ENCODE measurements at places on chromosomes 6 and 20.

DNA sequence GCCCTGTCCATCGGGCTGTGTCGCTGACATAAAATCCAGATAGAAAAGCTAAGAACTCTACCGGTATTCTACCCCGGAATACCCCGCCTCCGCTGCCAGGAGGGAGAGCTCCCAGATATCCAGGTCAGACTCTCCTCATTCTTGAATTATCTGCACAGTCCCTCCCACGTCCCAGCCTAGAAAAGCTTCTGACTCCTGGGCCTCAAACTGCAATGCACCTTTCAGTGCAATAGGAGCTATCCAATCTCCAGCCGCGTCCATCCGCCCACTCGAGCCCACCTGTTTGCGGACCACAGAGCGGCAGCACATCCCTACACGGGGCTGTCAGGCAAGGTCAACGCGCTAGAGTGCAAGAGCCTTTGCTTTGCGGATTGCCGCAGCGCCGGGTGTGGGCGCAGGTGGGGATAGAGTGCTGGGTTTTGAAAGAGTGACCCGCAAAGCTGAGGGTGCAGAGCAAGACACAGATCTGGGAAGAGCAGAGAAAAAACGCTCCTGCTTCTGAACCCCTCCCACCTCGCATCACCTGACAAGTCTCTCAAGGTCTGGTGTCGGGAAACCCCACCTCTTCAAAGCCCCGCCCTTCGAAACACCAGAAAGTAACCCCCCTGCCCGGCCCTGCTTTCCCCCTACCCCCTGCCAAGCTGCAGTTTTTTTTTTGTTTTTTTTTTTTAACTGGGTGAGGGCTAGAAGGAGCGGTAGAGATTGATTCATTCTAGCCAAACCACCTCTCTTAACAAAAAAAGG is 1.3 kb downstream of the TAPBP start:
- no peak for DNase-seq

GRCh38 chr6:31493875-31494694 is 3.9 kb upstream of the MICB start:
- DNase-seq = peak; percentile 57

- DNase-seq = no peak
Measured at GRCh38 chr6:139680819-139681218, 306.4 kb upstream of the CITED2 start.

DNA sequence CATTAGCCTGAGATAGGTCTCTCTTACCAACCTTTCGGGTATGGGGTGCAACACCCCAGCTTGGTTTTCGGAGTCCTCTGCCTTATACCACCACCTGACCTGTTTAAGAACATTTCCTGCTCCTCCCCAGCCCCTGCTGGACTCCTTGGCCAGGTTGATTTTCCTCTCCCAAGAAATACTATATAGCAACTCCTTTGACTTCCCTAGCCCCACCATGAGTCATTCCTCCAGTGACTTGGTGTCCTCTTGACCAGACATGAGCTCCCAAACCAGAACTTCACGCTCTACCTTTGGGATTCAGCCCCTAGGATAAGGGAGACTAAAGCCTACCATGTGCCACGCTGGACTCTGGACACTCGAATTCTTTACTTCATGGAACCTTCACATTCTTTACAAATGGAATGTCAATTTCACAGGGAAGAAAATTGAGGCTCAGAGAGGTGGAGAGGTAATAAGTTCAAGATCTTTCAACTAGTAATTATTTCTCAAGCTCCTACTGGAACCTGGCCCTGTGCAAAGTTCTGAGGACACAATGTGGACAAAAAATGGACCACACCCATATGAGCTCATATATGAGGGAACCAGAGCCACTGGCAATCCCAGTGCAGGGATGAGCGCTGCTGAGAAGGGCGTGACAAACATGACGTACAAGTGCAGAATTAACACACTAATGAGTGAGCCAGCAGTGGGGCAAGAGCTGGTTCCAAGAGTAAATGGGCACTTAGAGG is 48.2 kb downstream of the SIRPA start:
- no peak for DNase-seq

DNA sequence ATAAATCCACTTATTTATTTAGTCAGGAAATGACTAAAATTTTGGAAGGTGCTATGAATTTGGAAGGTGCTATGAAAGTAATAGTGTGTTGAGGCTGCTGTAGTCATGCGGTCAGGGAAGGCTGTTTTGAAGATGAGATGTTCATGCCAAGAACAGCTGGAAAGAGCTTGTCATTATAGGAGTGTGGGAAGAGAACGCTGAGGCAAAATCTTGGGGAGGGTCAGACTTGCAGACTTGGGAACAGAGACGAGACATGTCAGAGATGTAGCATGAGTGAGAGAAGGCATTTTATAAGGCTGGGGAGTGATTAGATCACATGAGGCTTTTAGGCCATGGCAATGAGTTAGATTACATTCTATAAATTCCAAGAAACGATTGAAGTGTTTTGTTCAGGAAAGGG is 124.0 kb upstream of the B3GAT2 start:
- DNase-seq = no peak

DNA sequence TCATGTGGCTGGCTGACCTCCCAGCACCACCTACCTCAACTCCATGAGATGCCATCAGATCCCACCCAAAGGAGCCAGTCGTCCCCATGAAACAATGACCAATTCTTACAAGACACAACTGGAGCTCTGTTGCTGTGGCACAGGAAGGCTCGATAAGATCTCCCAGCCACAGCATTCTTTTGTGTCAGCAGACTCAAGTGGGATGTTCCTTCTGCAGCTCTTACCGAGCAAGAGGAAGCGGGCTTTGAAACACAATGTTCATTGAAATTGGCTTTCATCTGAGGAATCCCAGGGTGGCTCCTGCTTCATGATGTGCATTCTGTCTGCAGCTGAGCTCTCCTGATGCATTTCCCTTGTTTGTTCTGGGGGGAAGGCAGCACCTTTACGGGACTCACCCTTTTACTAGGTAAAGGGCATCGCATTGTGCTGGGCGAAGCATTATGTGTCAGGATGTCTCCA is 222.0 kb upstream of the SGK1 start:
- DNase-seq = no peak

GRCh38 chr6:26432627-26433201 is 7.6 kb upstream of the BTN3A3 start:
- DNase-seq = no peak

DNA sequence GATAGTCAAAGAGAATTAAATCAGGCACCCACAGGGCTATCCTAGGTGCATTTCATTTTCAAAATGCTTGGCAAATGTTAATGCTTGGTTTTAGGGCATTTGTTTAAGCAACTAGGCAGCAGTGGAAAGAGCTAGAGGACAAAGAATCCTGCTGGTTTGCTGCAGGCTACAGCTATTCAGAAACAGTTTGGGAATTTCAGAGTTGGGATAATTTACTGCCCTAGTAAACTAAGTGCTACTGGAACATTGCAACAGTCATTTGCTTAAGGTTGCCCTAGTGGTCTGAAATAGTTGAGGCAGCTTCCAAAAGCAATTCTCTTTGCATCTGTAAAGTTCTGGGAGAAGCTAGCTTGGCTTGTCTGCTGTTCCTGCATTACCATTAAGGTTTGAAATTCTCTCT is 312.7 kb downstream of the LAMA2 start:
- DNase-seq = no peak
